ENCODE measurements at places on chromosomes 4 and X.

- no peak for DNase-seq
Observed at GRCh38 chrX:40733706-40734105, 1.6 kb downstream of the MED14 start.

DNA sequence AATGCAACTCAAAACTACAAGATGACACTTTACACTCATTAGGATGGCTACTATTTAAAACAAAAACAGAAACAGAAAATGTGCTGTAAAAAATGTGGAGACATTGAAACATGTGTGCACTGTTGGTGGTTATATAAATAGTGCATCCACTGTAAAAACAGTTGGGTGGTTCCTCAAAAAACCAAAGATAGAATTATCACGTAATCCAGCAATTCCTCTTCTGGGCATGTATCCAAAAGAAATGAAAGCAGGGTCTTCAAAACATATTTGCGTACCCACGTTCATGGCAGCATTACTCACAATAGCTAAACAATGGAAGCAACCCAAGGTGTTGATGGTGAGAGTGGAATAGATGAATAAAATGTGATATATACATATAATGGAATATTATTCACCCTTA lies 967.2 kb downstream of the TRAM1L1 start:
- no peak for DNase-seq

GRCh38 chr4:182643801-182644682 lies 273.1 kb downstream of the DCTD start:
- no peak for DNase-seq

DNA sequence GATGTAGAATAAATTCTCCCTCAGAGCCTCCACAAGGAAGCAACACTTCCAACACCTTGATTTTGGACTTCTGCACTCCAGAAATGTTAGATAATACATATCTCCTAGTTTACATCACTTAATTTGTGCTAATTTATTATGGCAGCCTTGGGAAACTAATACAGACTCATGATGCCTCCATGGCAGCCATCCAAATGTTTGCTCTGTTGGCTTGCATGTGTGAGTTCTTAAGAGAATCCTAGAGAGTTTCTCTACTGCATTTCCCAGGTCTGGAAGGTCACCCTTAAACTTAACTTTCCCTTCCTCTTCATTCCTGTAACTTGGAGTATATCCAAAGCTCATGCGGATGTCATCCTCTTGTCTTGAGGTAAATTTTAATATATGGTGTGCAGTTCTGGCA lies 956.1 kb downstream of the ADGRL3 start:
- DNase-seq: no peak

- no peak for DNase-seq
Observed at GRCh38 chr4:119797238-119797894, 168.8 kb upstream of the PDE5A start.

DNA sequence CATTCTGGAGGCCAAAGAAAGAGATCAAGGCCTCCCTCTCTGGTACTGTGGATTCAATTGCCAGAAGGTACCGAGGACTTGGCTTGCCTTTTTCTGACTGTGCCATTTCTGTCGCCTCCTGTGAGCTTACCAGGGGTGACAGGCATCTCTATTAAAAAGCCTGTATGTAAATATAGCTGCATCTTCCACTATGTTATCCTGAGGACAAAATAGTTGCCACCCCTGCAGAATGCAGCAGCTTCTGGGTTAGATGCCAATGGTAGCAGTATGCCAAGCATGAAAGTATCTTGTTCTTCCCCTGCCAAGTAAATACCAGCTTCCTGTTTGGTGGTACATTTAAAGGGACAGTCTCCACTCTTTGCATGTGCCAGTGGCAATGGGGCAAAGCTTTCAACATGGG lies 10.7 kb downstream of the TRPC5OS start:
- DNase-seq: no peak

DNA sequence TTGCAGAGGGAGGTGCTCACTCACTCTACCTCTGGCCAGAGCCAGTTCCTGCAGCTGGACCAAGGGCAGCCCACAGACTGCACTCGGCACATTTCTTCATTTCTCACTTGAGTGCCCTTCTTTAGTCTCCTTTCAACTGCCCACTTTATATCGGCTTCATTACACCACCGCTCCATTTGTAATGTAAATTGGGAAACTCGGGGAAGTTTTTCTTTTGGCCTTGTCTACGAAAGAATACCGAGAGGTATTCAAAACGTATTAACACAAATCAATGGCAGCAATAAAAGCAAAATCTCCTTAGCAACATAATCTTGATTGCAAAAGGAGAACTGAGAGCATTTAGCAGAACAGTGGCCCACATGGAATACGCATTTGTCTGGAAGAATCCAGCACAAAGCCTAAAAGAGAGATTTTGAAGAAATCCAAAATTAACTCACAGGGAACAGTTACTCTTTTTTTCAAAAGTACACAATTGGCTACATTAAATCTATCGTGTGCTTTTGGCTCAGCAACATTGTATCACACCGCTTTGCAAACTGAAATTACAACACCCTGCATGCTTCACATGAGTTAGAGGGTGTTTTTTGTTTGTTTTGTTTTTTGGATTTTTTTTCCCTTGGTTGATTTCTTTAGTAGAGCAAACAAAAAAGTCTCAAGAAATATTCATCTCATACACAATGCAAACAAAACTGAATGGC lies 62.6 kb downstream of the CHIC2 start:
- no peak for DNase-seq

All from stimulated activated CD8-positive, alpha-beta memory T cell treated with anti-CD3 and anti-CD28 coated beads, Interleukin-7, amount 100 ng/mL, for 1 hour (primary cell).